Fibroblast of skin of right quadriceps (primary cell): ENCODE measurements at places on chromosomes 4 and X.

DNA sequence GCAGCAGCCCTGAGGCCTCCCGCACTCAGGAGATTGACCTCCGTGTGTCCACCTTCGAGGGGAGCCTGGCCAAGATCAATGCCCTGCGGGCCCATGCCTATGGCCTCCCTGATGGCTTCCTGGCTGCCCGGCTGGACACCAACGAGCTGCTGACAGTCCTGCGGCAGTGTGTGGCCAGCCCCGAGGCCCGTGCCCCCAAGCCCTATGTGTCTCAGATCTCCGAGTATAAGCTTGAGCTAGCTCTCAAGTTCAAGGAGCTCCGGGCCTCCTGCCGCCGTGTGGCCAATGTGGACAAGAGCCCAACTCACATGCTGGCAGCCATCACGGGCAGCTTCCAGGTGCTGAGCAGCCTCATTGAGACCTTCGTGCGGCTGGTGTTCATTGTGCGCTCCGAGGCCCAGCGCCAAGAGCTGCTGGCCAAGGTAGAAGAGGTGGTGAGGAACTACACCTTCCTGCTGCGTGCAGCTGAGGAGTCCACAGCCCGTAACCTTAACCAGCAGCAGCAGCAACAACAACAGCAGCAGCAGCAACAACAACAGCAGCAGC, 25.5 kb upstream of the PRPS1 start:
- no peak for DNase-seq

DNA sequence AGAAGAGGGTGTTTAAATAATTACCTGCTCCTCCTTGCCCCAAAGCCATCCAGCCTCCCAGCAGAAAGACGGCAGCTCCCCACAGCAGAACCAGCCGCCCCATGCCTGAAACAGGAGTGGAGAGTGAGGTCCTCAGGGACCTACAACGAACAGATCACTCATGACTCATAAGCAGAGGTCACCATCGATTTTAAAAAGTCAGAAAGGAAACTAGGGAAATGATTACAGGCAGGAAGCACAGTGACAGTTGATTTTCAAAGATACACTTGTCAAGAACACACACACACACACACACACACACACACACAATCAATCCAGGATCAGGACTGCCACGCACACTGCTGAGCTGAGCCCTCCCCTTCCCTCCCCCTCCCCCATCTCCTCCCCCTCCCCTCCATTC, at the start of gene CRLF2:
CRLF2 (minus strand) TSS at position 118 of the 400 bp plus-strand sequence; CDS start at position 103, 15 bp downstream.
- peak; percentile 60 for DNase-seq

DNA sequence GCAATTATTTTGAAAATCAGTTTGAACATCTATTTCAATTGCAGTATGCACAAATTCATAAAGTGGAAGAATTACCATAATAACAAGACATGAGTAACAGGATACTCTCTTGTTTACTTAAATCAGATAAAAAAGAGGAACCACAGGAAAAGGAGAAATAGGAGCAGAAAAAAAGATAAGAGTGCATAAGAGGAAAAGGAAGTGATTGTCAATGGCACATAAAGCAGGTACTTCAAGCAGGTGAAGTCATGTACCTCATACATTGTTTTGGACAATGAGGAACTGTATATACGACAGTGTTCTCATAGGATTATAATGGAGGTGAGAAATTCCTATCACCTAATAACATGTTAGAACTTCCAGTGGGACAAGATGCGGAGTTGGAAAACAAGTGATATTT, 334.5 kb upstream of the PCDH7 start:
- no peak for DNase-seq

- DNase-seq = peak; percentile 97
Measured at GRCh38 chr4:169070071-169070894, 60.2 kb upstream of the CBR4 start.

DNA sequence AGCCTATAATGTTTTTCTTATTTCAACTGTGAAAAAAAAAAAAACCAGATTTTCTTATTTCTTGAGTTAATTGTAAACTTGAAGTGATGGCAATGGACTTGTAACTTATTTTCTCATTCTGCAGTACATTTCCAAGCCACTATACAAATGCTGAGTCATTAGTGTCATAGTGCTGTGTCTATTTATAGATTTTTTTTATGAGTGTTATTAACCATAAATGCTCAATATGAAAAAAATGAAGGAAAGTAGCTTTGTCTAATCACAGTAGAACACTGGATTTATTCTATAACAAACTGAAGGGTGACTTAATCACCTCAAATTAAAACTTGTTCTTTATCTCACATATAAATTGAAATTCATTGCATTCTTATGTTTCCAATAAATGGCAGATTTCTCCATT, 718.6 kb downstream of the CCSER1 start:
- DNase-seq = peak; percentile 20

GRCh38 chr4:47882228-47882627, 32.2 kb downstream of the NFXL1 start:
- DNase-seq = no peak

- peak; percentile 31 for DNase-seq
Measured at GRCh38 chr4:845233-845835, 19.4 kb upstream of the CPLX1 start.

DNA sequence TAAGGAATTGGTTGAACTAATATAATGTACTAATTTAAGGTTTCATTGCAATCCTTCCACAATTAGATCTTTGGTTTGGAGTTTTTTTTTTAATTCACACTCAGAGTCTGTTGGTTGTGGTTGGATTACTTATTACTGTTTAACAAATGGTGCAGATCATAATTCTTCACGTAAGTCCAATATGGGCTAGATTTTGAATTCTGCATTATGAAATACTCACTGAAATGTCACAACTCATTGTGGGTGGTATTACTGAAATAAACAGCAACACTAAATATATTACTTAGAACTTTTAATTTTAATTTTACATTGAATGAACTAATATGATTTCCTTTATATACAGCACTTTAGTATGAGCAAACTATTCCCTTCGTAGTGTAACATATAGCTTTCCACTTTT, 94.2 kb upstream of the MYOZ2 start:
- no peak for DNase-seq

GRCh38 chr4:98748609-98749008, 90.2 kb upstream of the TSPAN5 start:
- no peak for DNase-seq

- DNase-seq = no peak
Measured at GRCh38 chrX:7420717-7421116, 272.8 kb upstream of the PUDP start.

- DNase-seq = no peak
Measured at GRCh38 chrX:132634521-132634920, 145.7 kb upstream of the MBNL3 start.

- no peak for DNase-seq
Measured at GRCh38 chrX:38304010-38304409, 23.3 kb downstream of the RPGR start.

- no peak for DNase-seq
Measured at GRCh38 chr4:52951016-52951415, 88.9 kb downstream of the RASL11B start.

GRCh38 chr4:156767911-156768415, 203.6 kb downstream of the PDGFC start:
- no peak for DNase-seq

DNA sequence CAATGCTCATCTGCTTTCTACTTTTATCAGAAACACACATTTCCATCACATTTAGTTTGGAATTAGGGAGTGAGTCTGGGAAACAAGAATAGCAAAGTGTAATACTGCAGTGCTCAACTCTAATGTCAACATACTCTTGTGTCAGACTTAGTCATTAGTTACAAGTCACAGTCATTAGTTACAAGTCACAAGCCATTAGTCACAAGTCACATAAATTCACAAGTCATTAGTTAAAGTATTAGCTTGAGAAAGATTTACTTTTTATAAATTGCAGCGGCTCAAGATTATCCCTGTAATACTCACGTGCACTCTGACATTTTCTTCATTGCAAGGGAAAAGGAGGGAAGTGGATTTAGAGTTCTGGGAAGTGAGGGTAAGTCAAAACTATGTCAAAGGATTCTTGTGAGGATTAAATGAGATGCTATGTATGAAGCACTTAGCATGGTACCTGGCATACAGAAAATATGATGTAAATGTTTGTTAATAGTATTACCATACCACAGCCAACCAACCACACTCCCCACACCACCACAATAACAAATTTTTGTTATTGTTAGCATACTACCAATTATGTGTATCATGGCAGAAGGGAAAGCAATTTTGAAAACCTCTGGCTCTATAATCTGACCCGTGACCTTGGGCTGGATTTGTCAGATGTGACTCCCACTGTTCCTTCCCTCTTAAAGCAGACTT, 116.6 kb downstream of the ARHGAP24 start:
- peak; percentile 31 for DNase-seq

DNA sequence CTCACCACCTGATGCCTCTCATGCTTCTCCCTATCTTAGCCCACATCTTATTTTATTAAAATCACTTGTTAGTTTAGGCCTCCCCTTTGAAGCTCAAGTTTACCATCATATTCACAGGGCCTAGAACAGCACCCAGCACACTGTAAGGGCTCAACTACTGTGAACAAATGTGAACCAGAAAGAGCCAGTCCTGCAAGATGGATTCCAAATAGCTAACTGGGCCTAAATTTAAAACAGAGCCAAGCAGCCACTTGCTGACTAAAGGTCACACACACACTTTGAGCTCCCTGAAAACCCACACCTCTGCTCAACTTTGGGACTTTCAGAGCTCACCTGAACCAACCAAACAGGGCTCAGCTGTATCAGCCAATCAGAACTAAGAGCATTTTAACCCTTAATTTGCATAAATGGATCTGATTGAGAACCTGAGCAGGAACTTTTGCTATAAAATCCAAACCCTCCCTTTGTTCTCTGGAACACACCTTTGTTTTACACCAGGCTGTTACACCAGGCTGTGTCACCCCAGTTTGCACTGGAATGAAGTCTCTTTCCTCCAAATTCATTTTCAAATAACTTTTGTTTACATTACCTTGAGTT, 62.1 kb upstream of the EXOC1L start:
- DNase-seq = no peak

DNA sequence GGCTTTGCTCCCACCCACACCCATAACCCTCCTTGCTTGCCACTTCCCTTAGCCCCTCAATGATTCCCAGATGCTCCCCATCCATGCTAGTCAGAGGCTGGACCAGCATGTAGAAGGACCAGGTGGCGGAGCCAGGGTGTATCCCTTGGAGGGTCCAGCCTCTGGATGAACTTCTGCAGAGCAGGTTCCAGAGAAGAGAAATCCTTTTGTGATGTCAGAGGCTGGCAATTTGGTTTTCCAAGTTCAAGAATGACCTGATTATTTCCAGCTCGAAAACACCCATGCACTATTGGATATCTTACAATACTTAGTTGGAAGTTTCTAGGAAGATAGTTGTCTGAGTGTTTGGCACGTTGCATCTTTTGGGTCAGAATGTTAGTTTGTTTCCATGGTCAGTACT, 168.3 kb upstream of the RPS6KA3 start:
- no peak for DNase-seq

GRCh38 chr4:12186526-12186925, 757.8 kb upstream of the HS3ST1 start:
- no peak for DNase-seq

- no peak for DNase-seq
Measured at GRCh38 chr4:65021737-65022136, 612.5 kb upstream of the TECRL start.

DNA sequence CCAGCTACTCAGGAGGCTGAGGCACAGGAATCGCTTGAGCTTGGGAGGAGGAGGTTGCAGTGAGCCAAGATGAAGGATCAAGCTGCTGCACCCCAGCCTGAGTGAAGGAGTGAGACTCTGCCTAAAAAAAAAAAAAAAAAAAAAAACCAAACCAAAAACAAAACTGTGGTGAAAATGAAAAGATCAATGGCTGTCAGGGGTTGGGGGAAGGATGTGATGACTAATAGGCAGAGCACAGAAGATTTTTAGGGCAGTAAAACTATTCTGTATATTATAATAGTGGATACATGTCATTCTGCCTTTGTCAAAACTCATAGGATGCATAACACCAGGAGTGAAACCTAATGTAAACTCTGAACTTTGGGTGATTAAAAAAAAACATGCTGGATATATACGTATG, 69.9 kb upstream of the ELOVL6 start:
- DNase-seq = no peak
